GM12891 (cell line): ENCODE measurements at places on chromosomes 3 and 15.

DNA sequence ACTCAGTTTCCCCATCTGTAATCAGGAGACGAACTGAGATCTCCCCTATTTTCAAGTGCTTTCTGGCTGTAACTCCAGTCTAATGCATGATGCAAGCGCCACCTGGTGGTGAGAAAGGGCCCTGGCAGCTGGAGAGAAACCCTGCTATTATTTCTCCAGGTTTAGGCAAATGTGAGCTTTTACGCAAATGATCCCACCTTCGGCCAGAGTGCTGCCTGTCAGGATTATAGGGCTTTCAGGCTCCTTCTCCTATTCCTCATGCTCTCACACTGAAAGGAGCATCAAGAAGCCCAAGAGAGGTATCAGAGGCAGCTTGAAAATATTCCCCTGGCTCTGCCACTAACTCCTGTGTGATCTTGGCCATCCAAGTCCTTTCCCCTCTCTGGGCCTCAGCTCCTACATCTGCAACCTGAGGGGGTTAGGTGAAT lies 93.9 kb upstream of the RASGRF1 start:
- DNase-seq = peak; percentile 44

GRCh38 chr15:57031605-57032004 lies 113.2 kb downstream of the TCF12 start:
- DNase-seq = no peak

GRCh38 chr3:108404368-108404767 lies 106.0 kb downstream of the MYH15 start:
- DNase-seq = no peak

- no peak for DNase-seq
Observed at GRCh38 chr3:131957511-131957910, 77.3 kb downstream of the CPNE4 start.

GRCh38 chr3:136819731-136820679 lies 1.1 kb downstream of the SLC35G2 start:
- peak; percentile 33 for DNase-seq
